ENCODE measurements at places on chromosomes 4 and X.

GRCh38 chrX:19381326-19381725 lies 37.6 kb downstream of the PDHA1 start:
- no peak for DNase-seq

- no peak for DNase-seq
Measured at GRCh38 chr4:31455612-31456011, 735.4 kb downstream of the PCDH7 start.

GRCh38 chr4:142248946-142249345 lies 597.2 kb downstream of the INPP4B start:
- no peak for DNase-seq

- no peak for DNase-seq
Measured at GRCh38 chr4:1869530-1870327, 1.5 kb upstream of the NSD2 start.

Measured in DMS 273 treated with DMSO at 0.1 percent for 48 hours (cell line).